AG20443 (cell line): ENCODE measurements at places on chromosomes 5 and 9.
A peak's percentile ranks its signal among the peaks of the same experiment; 100 is the strongest.

- no peak for DNase-seq
These were observed 14.4 kb downstream of the SLC12A7 start for GRCh38 chr5:1097381-1097987.

DNA sequence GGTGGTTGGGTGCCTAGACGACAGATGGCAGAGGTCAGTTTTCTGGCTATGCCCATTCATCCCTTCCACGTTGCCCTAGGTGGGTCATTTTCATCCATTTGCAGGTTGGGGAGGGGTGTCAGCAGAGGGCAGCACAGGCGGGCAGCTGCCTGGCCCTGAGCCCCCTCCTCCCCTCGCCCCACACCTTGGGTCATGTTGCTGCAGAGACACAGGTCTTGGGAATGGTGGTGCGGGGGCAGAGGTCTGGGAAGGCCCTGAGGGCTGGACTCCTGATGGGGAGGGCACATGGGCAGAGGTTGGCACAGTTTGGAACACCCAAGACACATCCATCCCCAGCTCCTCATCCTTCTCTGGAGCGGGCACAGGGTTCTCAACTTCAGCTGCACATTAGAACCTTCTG lies 103.2 kb upstream of the LMX1B start:
- no peak for DNase-seq

- DNase-seq: no peak
These were observed 318.0 kb upstream of the PUM3 start for GRCh38 chr9:3161912-3162311.

- DNase-seq: no peak
These were observed 4.2 kb upstream of the CA9 start for GRCh38 chr9:35669331-35670145.

- no peak for DNase-seq
These were observed 47.3 kb downstream of the FSTL4 start for GRCh38 chr5:133564921-133565565.

DNA sequence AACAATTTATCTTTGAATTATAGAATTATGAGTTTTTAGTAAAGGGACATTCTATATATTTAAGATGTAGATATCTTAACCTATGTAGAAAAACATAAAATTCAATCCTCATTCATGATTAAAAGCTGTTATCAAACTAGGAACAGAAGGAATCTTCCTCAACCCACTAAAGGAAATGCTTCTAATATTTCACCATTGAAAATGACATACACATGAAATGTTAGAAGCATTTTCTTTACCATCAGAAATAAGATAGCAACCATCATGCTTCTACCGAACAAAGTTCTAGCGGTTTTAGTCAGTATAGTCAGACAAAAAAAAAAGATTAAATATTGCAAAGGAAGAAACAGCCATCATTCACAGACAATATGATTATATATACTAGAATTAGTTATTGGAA lies 32.2 kb downstream of the SHOC1 start:
- DNase-seq: no peak

DNA sequence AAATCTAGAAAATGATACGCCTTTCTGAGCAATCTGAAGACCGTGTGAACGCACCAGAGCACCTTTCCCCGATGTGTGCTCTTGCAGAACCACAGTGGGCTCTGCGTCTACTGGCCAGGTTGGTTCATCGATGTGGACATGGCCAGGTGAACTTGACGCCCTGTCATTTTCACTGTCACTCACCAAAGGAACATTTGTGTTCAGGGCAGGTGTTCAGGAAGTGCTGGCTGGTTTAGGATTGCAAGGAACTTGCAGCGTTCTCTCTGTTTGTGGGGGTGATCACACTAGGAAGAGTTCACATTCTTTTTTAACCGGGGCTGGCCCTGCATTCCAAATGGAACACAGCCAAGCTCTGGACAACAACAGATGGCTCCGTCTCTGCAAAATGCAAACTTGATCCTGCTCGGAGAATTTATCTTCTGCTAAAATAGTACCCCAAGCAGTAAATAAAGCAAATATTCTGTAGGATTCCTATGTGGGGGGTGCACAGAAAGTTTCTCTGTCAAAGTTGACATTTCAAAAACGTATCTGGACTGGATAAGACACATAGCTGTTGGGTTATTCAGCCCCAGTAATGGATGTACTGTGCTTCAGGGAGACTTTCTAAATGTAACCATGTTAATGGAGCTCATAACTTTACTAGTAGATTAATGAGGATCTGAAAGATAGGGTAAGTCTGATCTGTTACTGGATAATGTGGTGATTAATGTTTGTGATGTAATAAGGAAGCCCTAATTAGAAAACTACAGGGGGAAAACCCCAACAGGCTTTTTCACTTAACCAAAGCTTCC lies 45.7 kb upstream of the FANCC start:
- DNase-seq: no peak

DNA sequence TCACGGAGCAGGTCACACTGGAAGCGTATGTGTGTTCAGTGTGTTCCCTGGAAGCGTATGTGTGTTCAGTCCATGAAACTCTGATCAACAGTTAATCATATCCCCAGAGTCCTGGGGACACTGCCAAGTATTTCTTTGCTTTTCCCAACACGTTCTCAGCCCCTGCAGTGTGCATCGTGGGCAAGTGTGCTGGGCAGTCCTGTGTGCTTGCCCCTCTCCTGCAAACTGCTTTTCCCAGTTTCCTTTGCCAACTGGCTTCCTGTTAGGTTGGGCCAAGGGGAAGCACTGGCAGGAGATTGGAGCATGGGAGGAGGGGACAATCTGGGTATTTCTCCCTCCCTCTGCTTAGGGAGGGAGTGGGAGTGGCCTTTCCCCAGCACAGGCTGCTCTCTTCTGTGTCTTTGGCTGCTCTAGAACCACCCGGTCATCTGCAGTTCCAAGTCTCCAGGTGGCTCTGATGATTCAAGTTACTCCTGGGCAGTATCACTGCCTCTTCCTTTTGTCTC lies 36.8 kb upstream of the NEK6 start:
- peak; percentile 45 for DNase-seq

DNA sequence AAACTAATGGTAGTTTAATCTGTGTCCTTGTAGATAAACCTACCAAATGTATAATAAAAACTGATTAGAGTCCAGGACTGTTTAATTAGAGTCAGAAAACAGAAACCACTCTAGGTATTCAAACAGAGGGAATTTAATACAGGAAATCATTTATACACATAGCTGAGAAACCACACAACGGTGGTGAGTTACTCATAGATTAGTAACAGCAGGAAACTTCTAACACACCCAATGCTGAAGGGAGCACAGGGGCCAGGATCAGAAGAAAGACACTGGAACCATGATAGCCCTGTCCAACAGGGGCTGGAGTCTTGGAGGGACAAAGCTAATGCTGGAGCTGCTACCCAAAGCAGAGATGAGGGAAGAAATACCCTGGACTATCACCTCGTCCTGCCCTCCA lies 321.0 kb downstream of the ACTL7B start:
- peak; percentile 83 for DNase-seq

DNA sequence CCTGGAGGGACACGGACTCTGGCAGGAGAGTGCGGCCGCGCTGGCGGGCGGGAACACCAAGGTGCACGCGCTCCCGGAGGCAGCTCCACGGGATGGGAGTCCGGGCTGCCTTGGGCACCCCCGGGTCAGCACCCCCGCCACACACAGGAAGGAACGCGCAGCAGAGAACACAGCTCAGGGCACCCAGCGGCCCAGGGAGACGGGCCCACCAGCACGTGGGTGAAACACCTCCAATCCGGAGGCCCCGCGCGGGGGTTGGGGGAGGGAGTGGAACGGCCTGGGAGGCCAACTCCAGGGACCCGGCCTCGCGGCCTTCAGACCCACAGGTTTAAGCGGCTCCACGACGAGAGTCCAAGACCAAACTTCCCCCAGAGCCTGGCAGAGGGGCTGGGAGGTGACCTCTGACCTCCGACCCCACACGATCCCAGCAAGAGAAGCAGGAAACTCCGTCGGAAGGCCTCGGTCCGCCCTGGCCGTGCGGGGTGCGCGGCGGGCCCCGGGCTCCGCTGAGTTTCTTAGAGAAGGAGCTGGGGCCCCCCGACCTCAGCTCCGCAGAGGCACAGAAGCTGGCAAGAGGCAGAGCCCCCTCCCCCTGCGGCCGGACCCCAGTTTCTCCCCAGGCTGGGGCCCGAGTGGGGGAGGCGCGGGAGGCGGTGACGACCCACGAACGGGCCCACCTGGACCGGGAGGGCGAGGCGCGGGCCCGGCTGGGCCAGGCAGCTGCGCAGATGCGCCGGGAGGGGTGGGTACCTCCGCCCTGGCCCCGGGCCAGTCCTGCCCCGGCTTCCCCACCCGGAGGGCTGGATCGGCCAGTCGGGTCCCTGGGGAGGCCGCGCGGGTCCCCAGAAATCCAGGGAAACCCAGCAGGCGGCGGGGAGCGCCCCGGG lies 851 bp downstream of the NACC2 start:
- DNase-seq: peak; percentile 82

- no peak for DNase-seq
These were observed 151.7 kb upstream of the NMUR2 start for GRCh38 chr5:152556784-152557183.

- no peak for DNase-seq
These were observed 99.7 kb upstream of the CDKN2B start for GRCh38 chr9:22108581-22109370.

DNA sequence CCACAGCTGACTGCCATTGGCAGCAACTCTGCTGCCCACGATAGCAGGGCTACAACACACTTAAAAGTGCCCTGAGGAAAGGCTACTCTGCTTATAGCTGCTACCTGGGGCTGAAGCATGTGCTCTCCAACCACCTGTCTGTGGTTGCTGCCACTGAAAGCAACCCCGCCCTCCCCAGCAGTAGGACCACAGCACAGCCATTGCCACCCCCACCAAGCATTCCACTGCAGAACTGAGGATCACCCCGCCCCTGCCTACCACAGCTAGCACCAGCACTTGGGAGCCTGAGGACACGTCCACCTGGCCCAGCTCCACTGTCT lies 85.8 kb downstream of the LPAR1 start:
- no peak for DNase-seq

DNA sequence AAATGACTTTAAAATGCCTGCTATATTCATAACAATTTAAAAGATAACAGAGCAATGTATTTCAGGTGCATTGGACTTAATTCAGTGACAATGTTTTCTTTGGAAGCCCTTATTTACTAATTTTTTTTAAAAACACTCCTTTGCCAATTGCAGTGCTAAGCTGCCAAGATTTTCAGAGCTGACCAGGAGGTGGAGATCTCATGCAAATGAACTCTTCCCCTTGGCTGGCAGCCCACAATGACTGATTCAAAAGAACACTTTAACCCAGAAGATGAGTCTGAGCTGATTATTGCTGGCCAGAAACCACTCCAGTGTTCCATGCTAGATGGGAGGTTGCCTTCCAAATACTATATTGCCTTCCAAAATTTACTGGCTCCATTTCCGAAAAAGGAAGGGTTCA lies 128.3 kb upstream of the CCNH start:
- peak; percentile 36 for DNase-seq
